ENCODE measurements at places on chromosomes 6 and 20.
A peak's percentile ranks its signal among the peaks of the same experiment; 100 is the strongest.

DNA sequence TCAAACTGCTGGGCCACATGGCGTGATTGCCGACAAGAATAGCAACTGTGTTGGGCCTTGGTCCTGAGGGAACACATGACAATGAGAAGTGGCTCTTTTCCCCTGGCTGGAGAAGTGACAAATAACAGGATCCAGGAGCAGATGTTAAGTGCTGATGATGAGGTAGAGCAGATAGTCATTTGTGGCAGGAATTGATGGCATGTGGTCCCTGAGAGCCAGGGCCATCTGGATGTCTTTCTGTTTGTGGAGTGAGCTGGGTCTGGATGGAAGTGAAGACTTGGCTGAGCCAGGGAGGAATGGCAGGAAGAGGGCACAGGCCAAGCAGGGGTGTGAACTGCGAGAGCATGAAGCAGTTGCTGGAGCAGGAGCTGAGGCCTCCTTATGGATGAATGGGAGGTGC, 67.8 kb downstream of the SCAND1 start:
- ATAC-seq: no peak

- ATAC-seq: no peak
Measured at GRCh38 chr20:19725814-19726525, 32.1 kb upstream of the RIN2 start.

DNA sequence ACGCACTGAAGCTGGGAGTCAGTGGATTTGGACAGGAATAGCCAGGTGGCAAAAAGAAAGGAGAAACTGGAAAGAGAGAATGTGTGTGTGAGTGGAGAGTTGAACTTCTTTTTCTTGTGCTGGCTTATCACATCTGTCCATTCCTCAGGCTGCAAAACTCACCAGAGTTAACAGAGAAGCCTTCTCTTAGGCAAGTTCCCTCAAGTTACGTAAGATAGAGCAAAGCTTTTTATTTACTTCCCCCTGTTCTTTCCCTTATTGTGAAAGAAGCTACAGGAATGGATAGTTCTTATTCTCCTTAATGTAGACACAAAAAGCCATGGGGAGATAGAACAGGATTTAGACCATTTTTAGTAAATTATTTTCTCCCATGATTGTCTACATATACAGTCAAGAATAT, 188.6 kb downstream of the BMP2 start:
- no peak for ATAC-seq

- ATAC-seq: no peak
Measured at GRCh38 chr6:31468311-31468710, 29.6 kb upstream of the MICB start.

GRCh38 chr20:46260480-46260879, 47.8 kb downstream of the CDH22 start:
- no peak for ATAC-seq

DNA sequence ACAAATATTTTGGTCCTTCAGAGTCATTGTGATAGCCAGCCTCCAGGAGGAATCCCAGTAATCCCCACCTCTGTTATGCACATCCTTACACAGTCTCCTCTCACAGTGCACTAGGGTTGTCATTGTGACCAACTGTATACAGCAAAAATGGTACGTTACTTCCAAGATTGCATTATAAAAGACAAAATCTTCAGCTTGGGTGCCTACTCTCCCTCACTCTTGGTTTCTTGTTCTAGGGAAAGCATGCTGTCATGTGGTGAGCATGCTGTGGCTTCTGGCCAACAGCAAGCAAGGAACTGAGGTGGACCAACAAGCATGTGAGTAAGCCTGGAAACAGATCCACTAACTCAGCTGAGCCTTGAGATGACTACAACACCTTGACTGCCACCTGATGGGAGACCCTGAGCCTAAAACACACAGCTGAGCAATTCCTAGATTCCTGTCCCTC, 130.1 kb upstream of the DST start:
- ATAC-seq: no peak

GRCh38 chr6:20038410-20039204, 173.7 kb downstream of the MBOAT1 start:
- no peak for ATAC-seq

- ATAC-seq: no peak
Measured at GRCh38 chr6:17035257-17036064, 66.4 kb upstream of the STMND1 start.

GRCh38 chr6:31399589-31400466, 3.6 kb upstream of the MICA start:
- ATAC-seq: peak; percentile 9

- peak; percentile 29 for ATAC-seq
Measured at GRCh38 chr6:90294989-90295853, 1.4 kb downstream of the BACH2 start.
